ENCODE measurements at places on chromosomes 1 and 21.

- DNase-seq, result no peak
Observed at GRCh38 chr1:109721971-109722370, 9.9 kb downstream of the GSTM5 start.

GRCh38 chr1:217017165-217017564 lies 293.9 kb upstream of the ESRRG start:
- DNase-seq, result no peak

DNA sequence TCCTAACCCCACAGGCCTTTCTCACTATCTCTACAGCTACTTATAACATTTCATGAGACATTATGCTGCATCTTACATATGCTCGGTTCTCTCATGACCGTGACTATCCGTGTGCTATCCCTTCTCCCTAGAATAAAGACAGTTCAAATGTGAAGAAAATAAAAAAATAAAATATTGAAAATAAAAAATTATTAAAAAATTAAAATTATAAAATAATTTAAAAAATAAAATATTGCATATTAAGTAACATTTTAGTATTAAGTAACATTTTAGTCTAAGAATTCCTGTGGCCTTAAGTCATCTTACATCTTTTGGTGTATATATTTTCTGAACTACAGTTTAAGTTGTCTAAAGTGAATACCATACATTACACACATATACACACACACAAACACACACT lies 415.5 kb downstream of the DPYD start:
- no peak for DNase-seq

DNA sequence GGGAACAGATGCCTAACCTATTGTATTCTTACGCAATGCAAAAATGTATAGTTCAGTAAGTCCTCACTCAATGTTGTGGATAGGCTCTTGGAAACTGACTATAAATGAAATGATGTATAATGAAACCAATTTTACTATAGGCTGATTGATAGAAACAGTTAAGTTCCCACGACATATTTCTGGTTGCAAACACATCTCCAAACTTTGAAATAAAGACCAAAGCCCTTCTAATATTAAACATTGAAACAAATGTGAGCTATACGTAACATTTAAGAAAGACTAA lies 29.1 kb downstream of the MAP3K21 start:
- no peak for DNase-seq

DNA sequence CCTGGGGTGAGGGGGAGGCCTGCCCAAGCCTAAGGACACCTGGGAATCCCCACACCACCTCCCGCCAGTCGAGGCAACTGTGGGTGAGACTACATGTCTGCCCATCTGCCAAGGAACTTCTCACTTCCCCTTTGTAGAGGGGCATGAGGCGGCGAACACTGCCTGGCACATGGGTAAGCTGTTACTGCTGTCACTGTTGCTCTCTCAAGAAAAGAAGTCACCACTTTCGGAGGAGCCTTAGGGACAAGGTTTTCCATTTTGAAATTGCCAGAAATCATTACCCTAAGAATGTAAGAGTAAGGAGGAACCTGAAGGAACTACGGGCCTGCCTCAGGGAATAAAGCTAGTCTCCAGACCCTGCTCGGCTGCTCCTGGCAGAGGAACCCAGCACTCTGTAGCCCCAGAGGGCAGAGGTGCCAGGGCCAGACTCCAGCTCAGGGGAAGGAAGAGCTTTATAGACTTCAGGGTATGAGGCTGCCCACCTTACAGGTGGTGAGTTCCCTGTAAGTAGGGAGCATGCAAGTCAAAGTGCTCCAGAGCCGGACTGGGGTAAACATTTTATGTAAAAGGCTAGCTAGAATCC lies 23.3 kb downstream of the SLC2A1 start:
- DNase-seq, result no peak

DNA sequence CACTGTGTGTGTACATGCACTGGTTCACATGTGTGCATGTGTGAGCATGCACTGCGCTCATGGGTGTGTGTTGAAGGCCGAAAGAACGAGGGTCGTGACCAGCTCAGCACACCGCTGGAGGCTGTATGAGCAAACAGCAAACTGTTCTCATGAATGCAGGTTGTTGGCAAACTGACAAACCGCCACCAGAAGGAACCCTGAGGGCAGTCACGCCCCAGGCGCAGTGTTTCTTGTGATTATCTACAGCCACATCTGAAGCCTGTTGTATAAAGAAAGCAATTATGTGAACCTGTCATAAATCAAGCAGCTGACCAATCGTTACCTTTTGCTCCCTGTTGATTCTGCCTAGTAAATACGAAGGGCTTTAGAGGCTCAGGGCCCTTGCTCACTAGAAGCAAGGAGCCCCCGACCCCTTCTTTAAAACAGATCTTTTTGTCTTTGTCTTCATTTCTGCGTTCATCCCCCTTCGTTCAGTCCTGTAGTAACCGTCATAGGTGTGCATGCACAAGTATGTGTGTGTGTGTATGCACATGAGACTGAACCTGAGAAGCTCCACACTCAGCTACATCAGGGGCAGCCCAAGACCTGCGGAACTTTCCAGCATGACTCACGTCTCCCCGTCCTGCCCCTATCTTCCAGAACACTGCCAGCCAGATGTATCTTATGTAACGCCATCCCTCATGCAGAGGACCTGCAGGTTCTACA lies 16.8 kb upstream of the RIPK4 start:
- no peak for DNase-seq

- no peak for DNase-seq
Observed at GRCh38 chr1:206631085-206631509, 4.2 kb upstream of the DYRK3 start.

GRCh38 chr1:9280015-9280860 lies 12.5 kb upstream of the SPSB1 start:
- DNase-seq, result no peak

DNA sequence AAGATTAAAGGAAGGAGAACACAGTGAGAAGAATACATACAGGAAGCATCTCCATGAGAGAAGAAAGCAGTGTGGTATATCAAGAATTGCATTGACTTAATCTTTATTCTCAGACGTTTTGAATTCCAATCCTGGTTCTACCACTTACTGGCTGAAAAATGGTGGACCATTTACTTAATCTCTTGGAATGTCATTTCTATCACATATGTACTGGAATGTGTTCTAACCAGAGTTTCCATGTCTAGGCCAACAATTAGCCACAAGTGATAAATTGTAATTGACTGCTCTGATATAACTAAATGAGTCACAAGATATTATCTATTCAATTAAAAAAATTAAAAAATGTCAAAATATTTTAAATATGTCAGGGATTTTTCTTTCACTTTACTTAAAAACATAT lies 626.1 kb downstream of the PTPRC start:
- DNase-seq, result no peak

- DNase-seq, result no peak
Observed at GRCh38 chr1:145985502-145986439, 10.6 kb downstream of the TXNIP start.

DNA sequence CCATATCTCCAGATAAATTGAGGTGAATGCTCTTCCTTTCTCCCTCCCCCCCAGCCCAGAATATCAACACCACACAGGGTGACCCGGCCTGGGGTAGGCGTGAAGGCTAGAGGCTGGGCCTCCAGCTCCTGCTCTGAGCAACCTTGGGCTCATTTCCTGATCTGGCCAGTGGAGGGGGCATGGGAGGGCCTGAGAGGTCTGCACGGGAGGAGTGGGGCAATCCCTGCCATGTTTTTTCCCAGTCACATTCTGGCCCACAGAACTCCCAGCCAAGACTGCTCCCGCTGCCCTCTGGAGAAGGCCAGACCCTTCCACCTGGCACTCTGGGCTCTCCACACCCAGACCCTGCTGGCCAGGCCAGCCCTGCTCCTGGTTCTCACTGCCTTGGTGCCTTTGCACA lies 3.9 kb downstream of the CLDN19 start:
- no peak for DNase-seq

DNA sequence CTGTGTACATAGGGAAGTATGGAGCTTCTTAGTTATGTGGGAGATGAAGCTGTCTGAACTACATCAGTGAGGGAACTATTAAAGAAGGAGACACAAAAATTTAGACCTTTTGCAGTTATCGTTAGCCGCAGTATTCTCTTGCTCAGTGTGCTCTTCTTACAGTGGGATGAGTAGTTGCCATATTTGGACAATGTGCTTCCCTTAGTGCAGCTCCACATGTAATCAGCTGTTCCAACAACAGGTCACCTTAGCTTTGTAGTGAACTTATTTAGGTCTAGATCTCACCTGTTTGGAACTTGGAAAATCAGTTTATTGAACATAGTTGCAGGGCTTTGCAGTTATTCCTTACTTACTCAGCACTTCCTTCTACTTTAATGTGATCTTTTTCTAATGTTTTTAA lies 18.1 kb downstream of the GPR52 start:
- no peak for DNase-seq

- DNase-seq, result no peak
Observed at GRCh38 chr1:211480941-211481545, 10.9 kb downstream of the RD3 start.

GRCh38 chr1:22576617-22577016 lies 13.3 kb downstream of the EPHA8 start:
- no peak for DNase-seq

GRCh38 chr21:46112725-46113215 lies 14.9 kb downstream of the COL6A2 start:
- DNase-seq, result no peak

- no peak for DNase-seq
Observed at GRCh38 chr1:13513063-13513894, 524 bp downstream of the LRRC38 start.

DNA sequence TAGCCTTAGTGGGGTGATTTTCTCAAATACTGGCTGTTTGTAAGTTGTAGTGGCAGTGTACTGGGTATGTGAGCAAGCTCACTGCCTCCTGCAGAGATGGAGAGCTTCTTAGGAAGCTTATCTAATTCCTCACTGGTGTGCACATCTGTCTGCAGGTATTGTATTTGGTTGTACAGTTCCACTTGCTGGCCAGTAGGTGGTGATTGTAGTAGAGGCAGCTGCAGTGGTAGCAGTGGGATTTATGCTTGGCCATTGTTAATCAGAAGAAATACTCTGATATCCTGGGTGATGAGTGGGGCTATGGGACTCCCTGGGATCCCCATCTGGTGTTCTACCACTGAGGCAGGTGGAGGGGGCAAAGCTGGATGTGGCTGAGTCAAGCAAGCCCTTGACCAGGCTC lies 276.1 kb upstream of the SPAG17 start:
- DNase-seq, result no peak

- no peak for DNase-seq
Observed at GRCh38 chr1:84721152-84721551, 30.9 kb upstream of the SSX2IP start.

DNA sequence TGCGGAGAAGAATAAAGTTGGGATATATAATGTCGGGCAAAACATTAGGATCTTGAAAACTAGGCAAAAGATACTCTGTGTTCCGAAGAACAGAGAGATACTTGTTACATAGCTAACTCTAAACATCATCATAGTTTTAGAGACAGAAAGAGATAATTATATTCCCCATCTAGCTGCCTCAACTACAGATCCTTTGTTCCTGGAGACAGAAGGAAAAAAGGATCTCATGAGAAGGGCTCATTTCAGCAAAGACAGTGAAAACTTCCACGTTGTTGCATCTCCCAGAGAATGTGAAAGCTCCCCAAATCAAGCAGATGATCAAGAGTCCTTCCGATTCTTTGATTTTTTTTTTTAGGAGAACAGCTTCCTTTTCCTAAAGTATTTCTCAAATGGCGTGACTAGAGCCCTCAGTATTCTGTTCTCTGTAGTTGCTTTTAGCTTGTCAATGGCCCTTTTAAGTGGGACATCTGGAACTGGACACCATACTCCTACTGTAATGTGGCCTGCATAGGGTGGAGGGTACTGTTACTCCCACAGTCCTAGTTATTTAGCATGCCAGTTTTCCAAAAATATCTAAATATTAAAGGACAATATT lies 1048.2 kb downstream of the TTLL7 start:
- DNase-seq, result no peak

DNA sequence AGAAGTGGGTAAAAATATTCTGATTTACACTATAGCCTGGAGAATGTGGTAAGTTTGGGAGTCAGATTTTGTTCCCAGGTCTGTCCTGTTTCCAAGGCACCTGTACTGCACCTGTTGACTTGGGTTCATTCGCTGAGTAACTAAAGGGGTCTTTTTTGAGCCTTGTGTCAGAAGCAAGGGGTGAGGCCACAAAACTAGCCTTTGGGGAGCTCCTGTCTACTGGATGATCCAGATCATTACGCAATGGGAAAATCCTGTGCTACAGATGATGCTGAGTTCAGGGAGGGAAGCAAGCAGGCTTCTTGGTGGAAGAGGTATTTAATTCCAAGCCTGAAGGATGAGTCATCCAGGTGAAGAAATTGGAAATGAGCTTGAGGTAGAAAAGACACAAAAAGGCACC lies 424.0 kb downstream of the MATN1 start:
- no peak for DNase-seq

GRCh38 chr1:169814265-169814664 lies 19.6 kb upstream of the METTL18 start:
- DNase-seq, result no peak

GRCh38 chr1:228883535-228883934 lies 148.3 kb downstream of the RHOU start:
- no peak for DNase-seq

GRCh38 chr1:88579598-88579997 lies 104.5 kb upstream of the PKN2 start:
- DNase-seq, result no peak

DNA sequence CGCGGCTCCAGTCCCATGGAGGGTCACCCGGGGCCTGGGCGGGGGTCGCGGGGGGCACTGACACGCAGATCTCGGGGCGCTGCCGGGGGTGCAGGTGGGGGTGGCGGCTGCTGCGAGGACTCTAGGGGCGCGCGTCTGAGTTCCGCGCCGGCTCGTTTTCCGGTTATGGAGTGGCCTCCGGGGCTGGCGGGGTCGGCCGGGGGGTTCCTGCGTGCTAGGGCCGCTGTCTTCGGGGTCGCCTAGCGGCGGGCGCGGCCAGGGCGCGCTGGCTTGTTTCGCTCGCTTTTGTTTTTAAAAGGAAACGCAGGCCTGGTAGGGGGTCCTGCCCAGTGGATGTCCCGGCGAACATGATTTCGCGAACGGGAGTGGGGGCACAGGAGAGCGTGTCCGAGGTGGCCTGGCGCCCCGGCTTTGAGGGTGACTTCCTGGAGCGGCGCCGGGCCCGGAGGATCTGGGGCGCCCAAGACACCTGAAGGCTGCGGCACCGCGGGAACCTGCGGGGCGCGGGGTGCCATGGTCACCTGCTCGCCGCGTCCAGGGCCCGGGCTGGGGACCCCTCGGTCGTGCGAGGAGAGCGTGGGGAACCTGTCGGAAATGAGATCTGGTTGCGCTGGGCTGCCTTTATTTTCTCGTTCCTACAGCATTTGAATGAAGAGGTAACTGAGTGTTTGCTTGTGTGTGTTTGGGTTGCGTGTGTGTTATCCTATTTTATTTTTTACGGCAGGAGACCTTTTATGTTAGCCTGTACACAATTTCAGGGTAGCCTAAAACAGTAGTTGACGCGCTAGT lies 618 bp downstream of the ETS2 start:
- DNase-seq, result no peak

GRCh38 chr1:18764362-18764761 lies 95.1 kb downstream of the TAS1R2 start:
- no peak for DNase-seq

- no peak for DNase-seq
Observed at GRCh38 chr1:233513431-233513830, 100.5 kb upstream of the KCNK1 start.

GRCh38 chr1:156896490-156897033 lies 3.0 kb downstream of the PEAR1 start:
- DNase-seq, result no peak

GRCh38 chr1:48040154-48040553 lies 43.0 kb upstream of the TRABD2B start:
- no peak for DNase-seq
